Fibroblast of skin of left biceps (primary cell): ENCODE measurements at places on chromosomes 3 and 15.
A peak's percentile ranks its signal among the peaks of the same experiment; 100 is the strongest.

DNA sequence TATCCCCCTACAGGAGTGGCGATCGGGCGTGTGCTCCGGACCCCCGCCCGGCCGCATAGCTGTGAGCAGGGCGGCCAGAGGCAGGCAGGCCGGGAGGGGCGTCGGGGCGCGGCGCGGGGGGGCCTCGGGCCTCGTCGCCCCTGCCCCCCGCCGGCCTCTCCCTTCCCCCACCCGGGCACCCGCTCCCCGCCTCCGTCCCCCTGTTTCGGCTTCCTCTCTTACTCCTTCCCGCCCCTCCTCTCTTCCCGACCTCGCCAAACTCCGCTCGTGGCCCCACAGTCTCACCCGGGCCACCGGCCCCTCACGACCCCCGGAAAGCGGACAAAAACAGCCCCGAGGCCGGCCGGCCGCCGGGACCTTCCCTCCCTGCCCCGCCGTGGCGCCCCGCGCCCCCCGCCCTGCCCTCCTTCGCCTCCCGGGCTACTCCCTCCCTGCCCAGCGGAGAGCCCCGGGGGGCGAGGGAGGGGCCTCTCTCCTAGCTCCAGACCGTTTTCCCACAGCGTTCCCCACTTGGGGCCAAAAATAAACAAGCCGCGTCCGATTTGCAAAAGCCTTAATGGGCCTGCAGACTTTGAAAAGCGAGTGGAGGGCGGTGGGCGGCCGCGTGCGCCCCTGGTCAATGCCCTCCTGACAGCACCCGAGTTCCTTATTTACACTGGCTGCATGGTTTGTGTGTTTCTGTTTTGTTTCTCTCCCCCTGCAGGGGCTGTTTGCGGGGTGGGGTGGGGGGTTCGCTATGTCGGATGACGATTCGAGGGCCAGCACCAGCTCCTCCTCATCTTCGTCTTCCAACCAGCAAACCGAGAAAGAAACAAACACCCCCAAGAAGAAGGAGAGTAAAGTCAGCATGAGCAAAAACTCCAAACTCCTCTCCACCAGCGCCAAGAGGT, 1.0 kb downstream of the UBE2E1 start:
- no peak for DNase-seq

GRCh38 chr3:34020170-34020569, 221.7 kb downstream of the PDCD6IP start:
- no peak for DNase-seq

- no peak for DNase-seq
Measured at GRCh38 chr15:40550341-40551037, 14.4 kb downstream of the CCDC32 start.

DNA sequence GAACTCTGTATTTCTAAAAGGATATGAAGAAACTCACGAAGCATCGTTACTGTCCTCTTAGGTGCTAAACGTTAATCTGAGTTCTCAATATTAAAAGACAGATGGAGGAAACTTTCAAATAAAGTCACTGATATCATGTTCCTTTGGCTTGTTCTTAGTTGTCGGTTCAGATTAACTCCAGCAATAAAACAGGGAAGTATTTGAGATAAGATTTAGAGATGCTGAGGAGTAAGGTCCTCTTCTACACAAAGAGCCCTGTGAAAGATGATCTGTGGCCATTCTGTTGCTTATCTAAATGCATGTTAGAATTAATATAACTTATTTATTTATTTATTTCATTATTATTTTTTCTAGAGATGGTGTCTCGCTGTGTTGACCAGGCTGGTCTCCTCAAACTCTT, 19.2 kb downstream of the AKAP13 start:
- DNase-seq, result no peak

- DNase-seq, result no peak
Measured at GRCh38 chr15:27743638-27744037, 355.5 kb downstream of the OCA2 start.

GRCh38 chr3:115550285-115550761, 73.0 kb upstream of the GAP43 start:
- peak; percentile 48 for DNase-seq

DNA sequence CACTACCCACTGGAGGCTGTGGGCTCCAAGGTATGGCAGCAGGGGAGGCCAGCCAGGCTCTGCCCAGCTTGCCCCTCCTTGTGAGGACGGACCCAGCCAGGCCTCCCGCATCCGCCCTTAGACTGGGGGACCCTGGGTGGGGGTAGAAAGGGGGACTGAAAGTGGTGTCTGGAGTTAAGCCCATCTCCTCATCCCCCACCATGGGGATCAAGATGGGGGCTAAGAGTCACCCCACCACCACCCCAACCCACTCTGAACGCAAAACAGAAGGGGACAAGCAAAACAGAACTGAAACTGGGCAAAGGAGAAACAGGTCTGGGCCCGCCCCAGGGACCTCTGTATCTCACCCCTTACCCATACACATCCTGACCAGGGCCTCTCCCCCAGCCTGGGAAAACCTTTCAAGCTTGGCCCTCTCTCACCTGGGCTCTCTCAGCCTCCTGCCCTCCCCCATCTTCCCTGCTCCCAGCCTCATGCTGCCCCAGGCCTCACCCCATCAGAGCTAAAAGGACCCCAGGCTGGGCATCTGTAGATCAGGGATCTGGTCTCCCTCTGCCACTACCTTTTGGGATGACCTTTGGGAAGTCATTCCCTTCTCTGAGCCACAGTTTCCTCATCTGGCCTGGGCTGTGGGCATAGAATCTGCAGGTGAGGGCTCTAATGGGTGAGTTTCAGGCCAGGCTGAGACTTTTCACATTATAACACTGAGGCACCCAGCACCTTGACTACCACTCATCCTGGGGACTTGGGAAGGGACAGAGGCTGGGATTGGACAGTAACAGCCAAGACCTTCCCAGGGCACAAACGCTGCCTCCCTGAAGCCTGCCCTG, 30.0 kb upstream of the CYP11A1 start:
- no peak for DNase-seq

DNA sequence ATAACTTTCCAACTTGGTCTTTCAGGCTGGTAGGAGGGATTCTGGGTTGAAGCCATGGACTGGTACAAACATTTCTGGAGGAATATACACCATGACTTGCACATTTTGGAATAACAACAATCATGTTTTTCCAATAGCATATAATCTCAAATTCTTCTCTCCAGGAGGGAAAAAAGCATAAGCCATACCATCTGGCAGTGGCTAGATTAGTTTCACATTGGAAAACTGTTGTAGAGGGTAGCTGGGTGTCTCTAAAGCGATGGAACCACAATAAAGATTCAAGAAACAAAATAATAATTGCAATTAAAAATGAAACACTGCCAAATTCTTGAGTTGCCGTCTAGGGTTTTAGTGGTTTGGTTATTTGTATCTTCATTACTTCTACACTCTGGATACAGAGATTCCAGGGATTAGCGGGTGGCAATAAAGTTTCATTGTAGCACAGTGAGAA, 278.5 kb upstream of the RASGRP1 start:
- peak; percentile 63 for DNase-seq

- DNase-seq, result no peak
Measured at GRCh38 chr3:188342991-188343732, 189.2 kb downstream of the LPP start.

- DNase-seq, result no peak
Measured at GRCh38 chr3:187808527-187808895, 63.2 kb upstream of the BCL6 start.

DNA sequence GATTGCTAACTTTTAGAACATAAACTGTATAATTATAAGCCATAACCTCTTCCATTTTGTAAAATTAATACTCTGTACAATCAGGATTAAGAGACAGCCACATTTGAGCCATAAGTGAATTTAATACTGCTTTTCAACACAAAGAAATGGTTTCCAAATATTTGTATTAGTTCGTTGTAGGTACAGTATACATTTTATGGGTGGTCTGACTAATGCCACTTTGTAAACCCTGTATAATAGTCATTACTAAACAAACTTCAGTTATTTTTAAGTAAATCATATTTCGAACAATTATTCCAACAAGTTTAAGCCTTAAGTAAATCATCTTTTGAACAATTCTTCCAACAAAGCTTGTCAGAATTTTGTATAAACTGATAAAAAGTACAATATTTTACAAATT, 11.0 kb downstream of the ALCAM start:
- no peak for DNase-seq
